Common myeloid progenitor, CD34-positive (primary cell): ENCODE measurements at places on chromosomes 5 and 9.

GRCh38 chr9:133023117-133023890 is 7.5 kb upstream of the GTF3C5 start:
- DNase-seq, result peak; percentile 63

DNA sequence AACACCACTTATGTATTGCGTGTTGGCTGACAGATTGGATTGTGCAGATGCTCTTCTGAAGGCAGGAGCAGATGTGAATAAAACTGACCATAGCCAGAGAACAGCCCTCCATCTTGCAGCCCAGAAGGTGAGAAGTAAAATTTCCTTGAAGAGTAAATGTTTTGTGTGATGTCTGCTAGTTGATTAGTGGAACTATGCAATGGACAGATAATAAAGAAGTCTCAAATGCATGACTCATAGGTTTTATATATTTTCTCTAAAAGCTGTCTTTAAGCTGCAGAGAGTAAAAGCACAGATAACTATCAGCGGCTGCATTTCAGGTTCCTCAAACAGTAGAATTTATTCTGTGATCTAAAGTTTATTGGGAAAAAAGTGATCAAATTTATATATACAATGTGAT is 27.4 kb downstream of the INVS start:
- DNase-seq, result no peak

- peak; percentile 22 for DNase-seq
These were observed at the start of gene ZNF883 for GRCh38 chr9:113011911-113012381. Gene ZNF883 (minus strand): TSS chr9:113012192.

DNA sequence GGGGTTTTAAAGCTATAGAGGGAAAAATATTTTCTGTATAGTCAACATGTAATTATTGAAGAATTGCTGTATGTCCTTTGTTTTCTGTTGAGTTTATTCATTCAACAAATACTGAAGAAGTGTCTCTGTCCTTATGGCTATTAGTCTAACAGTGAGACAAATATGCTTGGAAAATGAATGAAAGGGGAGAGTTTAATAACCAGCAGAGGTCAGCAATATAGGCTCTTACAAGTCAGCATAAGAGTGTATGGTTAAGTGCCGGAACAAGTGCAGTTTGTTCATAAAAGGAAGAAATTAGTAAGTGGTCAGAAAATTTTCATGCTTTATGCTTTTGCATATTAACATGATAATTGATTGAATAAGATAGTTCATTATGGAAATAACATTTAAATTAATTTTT is 3.6 kb downstream of the SCAMP1 start:
- DNase-seq, result no peak

DNA sequence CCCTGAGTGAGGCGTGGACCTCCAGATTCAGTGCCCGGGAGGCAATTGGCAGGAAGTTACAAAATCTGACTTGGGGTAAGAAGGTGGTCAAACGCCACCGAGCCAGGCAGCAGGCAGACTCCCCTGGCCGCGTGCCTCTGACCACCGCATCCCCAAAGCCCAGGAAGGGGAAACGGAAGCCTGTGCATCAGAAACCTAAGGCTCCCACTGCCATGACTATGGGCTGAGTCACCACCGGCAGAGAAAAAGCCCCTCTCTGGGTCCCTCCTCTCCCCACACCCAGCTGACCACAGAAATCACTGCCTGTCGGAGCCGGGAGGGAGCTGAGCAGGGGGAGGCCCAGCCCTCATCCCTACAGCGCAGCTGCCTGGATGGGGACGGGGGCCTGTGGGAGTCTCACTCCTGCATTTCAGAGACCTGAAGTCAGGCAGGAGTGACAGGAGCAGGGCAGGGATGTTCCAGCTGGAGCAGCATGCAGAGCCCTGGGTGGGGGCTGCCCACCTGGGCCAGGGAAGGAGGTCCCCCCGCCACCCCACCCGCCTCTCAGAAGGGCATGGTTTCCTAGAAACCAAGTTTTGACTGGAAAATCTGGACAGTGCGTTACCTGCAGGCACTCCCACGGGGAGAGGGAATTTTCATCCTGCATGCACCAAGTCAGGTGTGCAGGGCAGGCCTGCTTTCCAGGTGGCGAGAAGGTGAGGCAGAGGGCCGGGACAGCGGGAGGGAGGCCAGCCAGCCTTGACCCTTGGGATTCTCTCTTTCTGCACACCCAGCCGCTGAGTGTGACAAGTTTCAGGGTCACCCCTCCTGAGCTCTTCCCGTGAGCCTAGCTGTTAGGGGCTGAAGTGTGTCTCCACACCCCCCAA is 68.2 kb downstream of the LRSAM1 start:
- DNase-seq, result peak; percentile 98

DNA sequence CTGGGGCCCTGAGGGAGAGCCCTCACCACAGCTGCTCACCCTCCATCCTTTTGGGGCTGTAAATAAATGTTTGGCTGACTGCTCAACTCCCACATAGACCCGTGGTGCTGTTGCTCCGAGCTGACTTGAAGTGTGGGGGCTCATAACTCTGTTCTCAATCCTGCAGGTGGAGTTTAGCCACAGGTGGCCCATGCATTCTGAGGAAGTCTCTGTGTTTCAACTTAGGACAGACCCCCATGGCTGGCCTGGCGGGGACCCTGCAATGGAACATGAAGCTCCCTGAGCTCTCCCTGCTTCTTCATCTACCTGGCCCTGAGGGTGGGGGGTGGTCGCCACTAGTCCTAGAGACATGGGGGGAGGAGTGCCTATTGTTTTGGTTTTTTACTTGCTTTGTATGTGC is 19.7 kb downstream of the NDUFS6 start:
- DNase-seq, result no peak

- no peak for DNase-seq
These were observed 214.0 kb upstream of the DAB2 start for GRCh38 chr5:39638813-39639212.

GRCh38 chr9:125008599-125008998 is 67.7 kb upstream of the GOLGA1 start:
- no peak for DNase-seq

GRCh38 chr5:160702934-160703333 is 149.1 kb downstream of the ATP10B start:
- no peak for DNase-seq

- DNase-seq, result peak; percentile 92
These were observed 480.9 kb downstream of the MTRR start for GRCh38 chr5:8349855-8350254.

DNA sequence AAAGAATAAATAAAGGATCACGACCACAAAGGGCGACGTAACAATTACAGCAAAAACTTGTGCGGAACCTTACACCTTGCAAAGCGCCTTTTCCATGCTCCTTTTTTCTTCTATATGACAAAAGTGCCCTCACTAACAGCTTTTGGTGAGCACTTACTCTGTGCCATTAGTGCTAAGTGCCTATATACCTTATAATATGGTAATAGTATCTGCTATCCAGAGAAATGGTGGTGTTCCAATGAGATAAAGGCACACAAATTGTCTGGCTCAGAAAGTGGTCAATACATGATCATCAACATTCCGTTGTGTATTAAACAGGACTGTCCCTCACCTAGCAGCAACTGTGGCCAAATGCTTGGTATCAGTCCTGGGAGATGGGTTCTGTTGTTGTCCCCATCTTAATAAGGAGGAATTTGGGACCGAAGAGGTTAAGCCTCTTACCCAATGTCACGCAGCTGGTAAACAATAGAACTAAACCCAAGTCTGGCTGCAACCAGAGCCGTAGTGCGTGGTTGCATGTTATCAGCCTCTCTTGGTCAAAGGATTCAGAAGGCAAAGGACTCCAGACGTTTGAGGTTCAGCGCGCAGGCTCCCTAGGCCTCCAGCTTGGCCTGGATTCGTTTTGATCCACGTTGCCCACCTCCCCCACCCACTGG is 564 bp upstream of the TOR2A start:
- no peak for DNase-seq

GRCh38 chr9:91177661-91178280 is 183.9 kb downstream of the AUH start:
- peak; percentile 34 for DNase-seq

DNA sequence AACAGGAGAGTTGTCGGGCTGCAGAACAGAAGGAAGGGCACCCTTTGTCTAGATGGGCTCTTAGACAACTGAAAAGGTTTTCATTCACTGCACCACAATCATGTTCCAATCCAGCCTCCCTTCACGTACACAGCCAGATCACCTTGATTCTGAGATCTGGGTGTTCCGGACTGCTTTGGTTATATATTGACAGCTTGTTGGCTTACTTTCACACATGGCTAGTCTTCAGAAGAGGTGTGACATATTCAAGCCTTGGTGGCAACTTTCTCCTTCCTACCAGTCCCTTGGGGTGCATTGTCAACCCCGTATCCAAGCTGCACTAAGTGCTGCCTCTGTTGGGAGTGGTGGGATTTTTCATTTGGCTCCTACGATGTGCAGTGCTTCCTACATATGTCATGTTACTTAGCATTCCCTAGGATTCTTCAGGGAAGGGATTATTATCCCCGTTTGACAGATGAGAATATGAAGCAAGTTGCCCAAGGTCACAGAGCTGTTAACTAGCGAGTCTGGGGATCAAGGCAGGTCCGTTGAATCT is 100.6 kb downstream of the LIFR start:
- DNase-seq, result no peak

DNA sequence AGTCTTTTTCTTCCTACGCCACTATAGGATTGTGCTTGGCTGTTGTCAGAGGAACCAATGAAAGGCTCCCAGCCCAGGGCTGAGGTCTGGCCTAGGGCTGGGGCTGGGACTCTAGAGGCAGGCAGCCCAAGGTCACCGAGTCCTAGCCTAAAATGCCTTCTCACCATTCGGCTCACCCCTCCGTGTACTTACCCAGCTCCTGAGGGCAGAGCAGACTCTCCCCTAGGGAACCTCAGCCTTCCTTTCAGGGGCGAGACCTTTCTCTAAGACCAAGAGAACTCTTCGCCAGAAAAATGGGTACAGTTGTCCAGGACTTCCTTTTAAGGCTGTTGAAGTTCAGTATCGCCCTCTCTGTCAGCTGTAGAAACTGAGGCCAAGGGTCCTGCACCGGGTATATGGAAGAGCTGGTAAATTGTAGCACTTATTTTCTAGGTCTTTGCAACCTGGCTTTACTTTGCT is 1.7 kb upstream of the SPRY4 start:
- no peak for DNase-seq

- DNase-seq, result no peak
These were observed 35.2 kb downstream of the SETX start for GRCh38 chr9:132319421-132320110.

DNA sequence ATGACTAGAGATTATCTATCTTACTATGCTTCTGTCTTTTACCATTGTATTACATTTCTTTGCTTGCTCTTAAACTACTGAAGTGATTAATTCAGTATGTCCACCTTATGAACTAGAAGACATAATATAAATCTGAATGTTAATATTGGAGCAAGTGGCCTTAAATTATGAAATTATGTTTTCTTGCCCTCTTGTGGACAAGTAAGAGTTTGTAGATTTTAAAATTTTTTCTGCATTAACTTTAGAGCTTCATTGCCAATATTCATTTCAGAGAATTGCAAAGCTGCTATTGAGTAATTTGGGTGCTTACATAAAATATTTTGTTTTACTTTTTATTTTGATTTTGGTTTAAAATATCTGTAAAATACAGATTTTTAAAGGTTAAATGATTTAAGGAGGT is 55.3 kb downstream of the RANBP17 start:
- DNase-seq, result no peak

DNA sequence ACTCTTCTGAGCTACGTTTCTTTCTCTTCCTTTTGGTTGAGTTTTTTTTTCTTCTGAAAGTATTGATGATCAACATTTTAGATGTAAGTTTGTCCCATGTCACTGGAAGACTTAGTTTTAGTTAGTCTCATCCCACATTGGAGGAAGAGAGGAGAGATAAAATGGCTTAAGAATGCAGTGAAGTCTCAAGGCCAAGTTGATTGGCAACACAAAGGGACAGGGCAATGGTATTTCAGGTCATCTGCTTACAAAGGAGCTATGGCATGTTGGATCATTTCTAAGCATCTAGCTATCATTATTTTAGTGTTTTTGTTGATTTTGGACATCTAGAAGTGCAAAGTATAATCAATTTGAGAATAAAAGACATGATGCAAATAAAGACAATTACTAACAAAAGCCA is 58.6 kb downstream of the CDKN2A start:
- DNase-seq, result no peak
